ENCODE measurements at places on chromosomes 4 and X.

DNA sequence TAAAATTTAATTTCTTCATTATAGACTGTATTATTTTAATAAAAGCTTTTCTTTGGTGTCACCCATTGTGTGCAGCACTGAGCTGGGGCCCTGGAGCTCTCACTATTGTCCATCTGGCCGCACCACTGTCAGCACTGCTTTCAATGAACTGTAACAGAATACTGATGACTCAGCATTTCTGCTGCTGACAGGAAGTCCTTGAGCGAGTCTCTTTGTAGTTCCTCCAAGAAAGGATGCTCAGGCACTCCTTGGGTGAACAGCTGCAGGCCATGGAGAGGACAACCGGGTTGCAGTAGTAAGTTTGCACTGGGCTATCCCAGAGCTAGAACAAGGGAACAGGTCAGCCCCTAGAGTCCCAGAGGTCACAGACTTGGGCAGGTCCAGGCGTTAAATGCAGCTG is 81.6 kb downstream of the SORBS2 start:
- no peak for DNase-seq

DNA sequence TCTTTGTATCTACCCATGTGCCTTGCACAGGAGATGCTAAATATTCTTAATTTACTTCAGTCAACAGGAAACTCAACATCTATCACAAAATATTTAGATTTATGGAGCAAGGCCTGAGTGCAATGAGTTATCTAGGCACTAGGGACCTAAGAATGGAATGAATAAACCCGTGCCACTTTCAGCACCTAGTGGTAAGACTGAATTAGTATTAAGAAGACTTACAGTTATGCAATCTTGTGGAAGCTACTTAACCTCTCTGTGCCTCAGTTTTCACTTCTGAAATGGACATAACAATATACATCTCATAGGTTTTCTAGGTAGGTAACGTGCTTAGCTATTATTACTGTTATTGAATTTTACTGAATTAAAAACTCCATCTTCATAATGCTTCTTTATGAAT is 144.6 kb upstream of the MAP3K15 start:
- no peak for DNase-seq

GRCh38 chr4:114907568-114907967 is 205.9 kb downstream of the NDST4 start:
- DNase-seq: no peak

DNA sequence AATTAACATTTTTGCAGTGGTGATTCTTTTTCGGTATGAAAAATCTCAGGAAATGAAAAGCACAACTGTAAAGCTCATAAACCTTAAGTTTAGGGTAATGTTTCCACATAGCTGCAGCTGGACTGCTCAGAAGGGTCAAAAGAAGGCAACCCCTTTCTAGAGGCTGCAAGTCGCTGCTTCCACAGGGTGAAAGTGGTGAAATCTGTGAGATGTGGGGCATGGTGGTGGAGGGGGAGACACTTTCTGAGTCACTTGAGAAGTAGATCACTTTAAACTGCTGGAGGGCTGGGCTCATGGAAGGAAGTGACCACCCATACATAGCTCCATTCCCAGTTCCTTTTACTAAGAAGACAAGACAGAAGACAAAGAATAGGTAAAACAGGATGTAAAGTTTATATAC is 8.7 kb downstream of the SFRP2 start:
- no peak for DNase-seq

DNA sequence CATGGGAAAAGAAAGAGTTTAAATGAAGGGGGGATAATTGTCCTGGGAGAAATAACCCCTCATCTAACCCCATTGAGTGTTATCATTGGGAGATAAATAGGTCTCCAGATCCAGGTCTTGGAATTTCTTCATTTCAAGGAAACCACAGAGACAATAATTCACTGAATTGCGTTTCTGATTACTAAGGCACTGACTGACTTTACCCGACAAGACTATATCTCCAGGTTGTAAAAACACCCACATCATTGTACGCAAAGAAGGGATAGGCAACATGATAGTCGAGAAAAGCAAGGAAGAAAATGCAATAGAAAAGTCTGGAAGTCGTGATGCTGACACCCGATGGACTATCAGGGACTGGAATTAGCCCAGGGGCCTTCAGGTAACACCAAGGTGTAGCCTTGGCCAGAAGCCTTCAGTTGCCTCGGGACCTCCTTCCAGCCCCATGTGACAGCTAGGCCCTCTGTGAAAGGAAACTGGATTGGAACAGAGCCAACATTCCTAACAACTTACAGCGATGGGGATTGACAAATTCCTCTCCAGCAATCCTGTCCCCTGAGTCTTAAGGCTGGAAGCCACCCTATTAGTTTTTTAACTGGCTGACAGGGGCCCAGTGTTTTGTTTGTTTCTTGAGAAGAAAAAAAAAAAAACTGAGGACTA is 46.5 kb upstream of the RAB9B start:
- DNase-seq: no peak

GRCh38 chr4:17328141-17328815 is 183.6 kb downstream of the QDPR start:
- no peak for DNase-seq

- DNase-seq: no peak
Measured at GRCh38 chrX:149908727-149909126, 20.6 kb upstream of the HSFX4 start.

DNA sequence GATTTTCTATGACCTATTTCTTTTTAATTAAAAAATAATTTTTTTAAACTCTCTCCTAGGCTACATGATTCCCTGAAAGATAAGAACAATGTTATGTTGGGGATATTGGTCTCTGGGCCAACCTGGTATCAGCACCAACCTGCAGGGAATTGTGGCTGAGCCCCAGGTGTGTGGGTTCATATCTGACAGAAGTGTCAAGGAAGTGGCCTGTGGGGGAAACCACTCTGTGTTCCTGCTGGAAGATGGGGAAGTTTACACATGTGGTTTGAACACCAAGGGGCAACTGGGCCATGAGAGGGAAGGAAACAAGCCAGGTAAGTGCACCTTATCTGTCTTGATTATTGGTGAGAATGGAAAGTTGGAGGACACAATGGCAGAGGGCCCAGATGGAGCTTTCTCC is 13.5 kb downstream of the HERC3 start:
- DNase-seq: no peak

- DNase-seq: no peak
Measured at GRCh38 chrX:109934935-109935334, 68.0 kb upstream of the TMEM164 start.

DNA sequence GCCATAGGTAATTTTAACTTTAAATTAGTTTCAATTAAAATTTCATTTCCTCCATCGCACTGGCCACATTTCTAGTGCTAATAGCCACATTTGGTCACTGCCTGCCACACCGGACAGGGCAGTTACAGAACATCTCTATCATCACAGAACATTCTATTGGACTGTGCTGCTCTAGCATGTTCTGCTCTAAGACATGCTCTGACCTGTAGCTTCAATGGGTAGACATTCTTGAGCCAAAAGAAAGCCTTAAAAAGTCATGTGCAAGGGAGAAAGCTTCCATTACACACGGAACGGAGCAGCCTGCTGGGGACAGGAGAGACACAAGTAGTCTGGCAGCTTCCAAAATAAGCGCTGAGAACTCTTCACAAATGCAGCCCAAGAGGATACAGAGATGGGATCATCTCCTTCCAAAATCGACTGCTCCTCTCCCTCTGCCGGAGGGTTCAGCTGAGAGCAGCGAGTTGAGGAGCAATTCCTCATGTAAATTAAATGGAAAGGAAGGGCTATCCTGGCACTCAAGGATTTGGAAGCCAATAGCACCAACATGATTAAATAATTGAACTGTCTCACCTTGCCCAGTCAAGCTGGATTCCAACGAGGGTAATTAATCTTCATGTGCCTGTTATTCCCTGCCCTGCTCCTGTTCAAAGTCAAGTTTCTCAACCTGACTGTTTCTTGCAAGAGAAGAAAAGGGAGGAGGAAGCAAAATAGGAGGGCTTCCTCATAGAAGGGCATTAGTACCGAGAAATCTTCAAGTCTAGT is 336.4 kb upstream of the NOCT start:
- no peak for DNase-seq

- DNase-seq: no peak
Measured at GRCh38 chrX:98897191-98897590, 1512.9 kb downstream of the PCDH19 start.

- no peak for DNase-seq
Measured at GRCh38 chr4:184433258-184433892, 41.0 kb downstream of the IRF2 start.

DNA sequence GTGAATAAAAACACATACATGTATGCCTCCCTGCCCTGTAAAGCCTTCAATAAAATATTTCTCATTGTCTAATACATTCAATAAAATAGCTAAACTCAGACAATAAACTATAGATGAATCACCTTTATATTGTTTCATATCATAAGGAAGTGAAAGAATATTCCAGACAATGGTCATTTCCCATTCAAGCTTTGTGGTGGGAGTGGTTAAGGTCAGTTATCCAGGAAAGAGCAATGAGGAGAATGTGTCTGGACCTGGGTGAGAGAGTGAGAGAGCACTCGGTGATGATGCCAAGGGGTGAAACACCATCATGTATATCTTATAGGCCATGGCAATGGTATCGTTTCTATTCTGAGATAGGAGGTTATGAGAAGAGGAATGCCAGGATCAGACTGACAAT is 197.8 kb downstream of the PDHA2 start:
- no peak for DNase-seq

DNA sequence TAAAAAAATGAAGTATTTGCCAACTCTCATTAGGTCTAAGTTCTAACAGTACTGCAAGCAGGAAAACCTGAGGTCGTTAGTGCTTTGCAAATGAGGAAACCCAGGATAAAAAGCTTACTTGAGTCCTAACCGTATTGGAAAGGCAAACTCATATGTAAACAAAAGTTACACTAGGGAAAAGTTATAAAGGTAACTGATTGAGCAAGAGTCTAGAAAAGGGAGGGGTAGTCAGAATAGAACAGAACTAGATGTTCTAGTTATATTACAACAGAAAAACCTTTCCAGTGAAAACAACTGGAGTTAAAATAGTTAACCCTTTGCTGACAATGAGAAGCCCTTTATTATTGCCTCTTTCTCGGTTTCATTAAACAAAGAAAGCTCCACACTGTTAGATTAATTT is 66.4 kb upstream of the MAOA start:
- DNase-seq: no peak

GRCh38 chrX:148659481-148659880 is 159.1 kb downstream of the AFF2 start:
- DNase-seq: no peak

DNA sequence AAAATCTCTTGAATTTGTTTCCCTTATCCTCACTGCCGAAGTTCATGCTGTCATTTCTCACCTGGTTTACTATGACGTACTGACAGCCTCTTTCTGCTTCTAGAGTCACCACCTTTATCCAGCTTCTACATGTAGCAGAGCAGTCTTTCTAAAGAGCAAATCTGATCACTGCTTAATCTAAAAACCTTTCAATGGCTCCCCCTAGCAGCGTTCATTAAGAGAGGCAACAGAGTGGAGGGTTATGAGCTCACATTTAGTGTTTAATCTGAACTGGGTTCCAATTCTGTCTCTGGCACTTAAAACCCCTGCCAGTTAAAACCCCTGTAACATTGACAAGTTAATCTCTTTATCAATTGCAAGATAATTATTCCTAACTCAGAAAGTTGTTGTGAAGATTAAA is 4.4 kb downstream of the RBPJ start:
- no peak for DNase-seq

Data from NCI-H2171 (cell line).